ENCODE measurements at places on chromosomes 7 and 10. TPM values are rescaled to one million over a fixed set of nuclear protein-coding genes. Genes with fewer than 3 reads are reported as not detected.
A peak's percentile ranks its signal among the peaks of the same experiment; 100 is the strongest.

GRCh38 chr7:91496251-91496820 is 232.1 kb downstream of the FZD1 start:
- no peak for DNase-seq

TM9SF3 gene
- polyA plus RNA-seq = 76.8 TPM

GRCh38 chr7:36303202-36304098 is 86.2 kb upstream of the ANLN start:
- peak; percentile 75 for DNase-seq

DNA sequence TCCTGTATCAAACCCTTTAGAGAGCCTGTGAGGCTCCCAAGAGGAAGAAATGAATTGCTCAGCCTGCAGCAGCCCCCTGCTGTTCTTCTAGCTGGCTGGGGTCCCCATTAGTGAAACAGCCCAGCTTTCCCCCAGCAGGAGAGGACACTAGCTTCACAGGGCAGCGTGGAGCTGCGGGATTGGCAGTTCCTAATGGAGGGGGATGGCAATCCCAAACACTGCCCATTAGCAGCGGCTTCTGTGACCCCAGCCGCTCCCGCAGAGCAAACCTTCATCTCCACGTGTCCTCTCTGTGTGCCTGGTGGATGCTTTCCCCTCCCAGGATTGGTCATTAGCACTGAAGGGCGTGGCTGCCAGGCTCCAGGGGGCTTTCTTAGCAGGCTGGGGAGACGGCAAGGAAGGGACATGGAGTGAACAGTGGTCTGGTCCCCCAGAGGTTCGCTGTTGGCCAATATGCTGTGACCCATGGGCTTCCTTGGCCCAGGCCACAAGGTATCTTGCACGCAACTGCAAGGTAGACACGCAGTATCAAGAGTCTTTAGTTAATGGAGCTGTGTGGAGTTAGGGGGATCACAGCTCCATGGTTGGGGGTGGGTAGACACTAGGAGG is 322.5 kb upstream of the ZMIZ1 start:
- DNase-seq = no peak

DNA sequence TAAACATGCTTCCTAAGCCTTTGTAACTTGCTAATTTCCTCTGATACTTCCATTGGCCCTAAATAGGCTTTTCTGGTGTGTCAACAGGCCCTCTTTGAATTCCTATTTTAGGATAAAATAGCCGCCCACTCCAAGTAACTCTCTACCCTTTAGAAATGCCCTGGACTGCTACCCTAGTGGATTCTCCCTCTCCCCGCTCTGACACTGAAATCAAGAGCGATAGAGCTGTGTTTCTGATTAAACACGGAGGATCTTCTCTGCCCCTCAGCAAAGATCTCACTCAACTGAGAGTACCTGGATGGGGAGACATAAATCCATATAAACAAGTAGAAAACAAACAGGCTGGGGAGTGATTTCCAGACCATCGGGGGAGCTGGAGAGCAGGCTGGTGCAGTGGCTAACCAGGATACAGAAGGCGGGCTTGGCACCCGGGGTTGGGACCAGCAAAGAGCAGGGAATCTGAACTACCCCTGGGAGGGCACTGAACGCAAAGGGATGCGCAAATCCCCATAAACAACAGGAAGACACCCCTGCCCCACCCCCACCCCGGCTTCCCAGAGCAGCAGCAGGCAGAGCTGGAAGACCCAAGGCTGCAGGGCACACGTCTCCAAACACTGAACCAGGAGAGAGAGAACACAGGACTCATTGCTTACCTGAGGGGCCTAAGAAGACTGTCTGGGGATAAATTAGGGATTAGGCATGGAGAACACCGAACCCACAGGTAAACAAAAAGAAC is 2.5 kb downstream of the ASB13 start:
- no peak for DNase-seq

- DNase-seq = peak; percentile 74
These were observed 15.6 kb downstream of the LYZL1 start for GRCh38 chr10:29304264-29304994.

C10orf143 gene
- polyA plus RNA-seq = 3.1 TPM

- DNase-seq = no peak
These were observed 20.4 kb upstream of the PIK3AP1 start for GRCh38 chr10:96740579-96741281.

LIPM gene
- not detected for polyA plus RNA-seq

DNA sequence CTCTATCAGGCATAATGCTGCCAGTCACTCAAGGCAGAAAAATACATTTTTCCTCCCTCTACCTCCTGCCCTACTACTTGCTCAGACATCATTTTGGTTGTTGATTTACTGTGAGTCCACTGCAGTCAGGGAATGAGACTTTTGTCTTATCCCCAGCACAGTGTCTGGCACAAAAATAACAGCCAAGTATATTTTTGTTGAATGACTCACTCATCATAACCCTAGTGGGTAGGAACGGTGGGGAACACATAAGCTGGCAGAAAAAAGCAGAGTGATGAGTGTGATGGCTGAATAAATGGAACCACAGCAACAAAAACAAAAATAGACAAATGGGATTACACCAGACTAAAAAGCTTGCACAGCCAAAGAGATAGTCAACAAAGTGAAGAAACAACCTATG is 65.8 kb upstream of the LAMB4 start:
- DNase-seq = no peak

DNA sequence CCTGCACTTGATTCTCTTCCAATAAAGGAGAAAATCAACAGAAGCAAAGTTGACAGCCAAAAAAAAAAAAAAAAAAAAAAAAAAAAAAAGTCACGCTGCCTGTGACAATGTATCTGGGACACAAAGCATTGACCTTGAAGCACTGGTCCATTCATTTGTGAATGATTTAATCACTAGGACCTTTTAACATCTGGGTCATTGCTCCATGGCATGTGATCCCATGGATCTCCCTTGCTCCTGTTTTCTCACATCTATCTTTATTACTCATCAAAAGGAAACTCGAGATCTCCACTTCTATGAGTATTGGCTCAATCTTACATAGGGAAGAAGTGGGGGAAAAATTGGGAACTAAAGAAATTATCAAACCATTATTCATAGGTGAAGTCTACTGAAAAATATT is 89.6 kb upstream of the SMIM30 start:
- no peak for DNase-seq

DNA sequence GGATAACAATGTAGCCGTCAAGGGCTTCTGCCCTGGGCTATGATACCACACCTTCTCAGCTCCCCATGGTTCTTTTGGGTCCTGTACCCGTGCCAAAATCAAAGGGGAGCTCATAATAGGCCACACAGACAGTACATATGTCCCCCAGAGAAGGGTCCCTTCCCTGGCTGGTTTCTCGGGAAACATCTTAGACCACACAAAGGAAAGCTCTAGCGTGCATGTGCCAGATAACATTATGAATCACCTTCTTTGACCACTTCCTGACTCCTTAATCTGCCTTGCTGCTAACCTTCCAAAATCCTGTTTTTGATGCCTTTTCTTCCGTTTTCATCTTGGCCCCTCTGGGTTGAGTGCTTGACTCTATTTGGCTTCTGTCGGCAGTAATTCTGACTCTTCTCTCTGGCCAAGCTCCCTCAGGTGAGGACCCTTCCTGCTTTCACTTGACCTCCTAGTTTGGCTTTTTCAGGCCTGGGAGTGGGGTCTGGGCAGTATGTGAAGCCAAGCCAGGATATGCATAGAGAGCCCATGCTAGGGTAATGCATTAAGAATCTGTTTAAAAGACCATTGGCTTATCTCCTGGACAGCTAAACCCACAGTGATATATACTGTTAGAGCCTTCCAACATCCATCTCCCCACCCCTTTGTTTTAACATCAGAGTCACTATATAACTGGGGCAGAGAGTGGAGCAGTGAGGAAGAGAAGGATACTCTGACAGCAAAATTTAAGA is 84.8 kb downstream of the ANLN start:
- DNase-seq = no peak

XRCC2 gene
- 3.2 TPM for polyA plus RNA-seq

DNA sequence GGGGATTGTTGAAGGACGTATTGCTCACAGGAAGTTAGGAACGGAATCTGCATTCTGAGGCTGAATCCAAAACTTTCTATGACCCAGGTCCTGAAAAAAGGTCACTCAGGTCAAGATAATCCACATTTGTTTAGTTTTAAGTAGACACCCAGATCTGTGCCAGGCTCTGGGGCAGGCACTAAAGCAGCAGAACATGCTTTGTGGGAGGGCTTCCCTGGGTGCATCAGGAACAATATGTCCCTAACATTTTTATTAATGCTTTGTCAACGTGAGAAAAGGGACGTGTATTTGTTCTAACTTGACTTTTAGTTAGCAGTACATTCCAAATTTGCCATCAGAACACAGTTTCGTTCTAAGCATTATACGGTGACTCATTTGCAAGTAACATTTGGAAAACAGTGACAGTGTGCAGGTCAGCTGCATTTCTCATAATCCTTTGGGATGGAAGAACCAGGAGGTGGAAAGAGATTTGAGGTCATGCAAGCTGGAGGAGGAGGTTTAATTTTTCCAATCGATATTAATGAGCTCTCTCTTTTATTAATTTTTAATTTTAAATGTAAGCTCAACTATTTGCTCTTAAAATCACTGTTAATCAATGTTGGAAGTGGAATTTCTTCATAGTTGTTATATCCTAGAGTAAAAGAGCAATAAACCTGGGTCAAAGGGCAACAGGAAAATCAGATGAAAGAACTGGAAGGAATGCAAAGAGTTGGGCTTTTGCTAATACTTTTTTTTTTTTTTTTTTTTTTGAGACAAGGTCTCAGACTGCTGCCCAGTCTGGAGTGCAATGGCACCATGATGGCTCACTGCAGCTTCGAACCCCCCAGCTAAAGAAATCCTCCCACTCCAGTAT is 35.0 kb downstream of the TAS2R41 start:
- no peak for DNase-seq

PIK3CG gene
- polyA plus RNA-seq = 2.8 TPM

DNA sequence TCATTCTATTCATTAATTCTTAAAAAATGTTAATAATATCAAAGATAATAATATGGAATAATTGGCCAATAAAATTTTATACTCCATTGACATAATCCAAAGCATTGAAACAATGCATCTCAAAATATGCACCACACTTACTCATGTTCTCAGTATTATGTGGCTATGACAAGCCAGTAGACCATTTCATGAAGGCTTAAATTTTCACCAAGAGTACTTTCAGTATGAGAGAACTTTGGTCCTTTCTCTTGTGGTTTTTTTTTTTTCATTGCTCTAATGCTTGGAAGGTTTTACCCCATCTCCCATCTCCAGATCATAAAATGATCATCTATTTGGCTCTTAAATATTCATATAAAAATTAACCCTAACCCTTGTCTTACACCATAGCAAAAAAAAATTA is 45.5 kb upstream of the TMEM140 start:
- no peak for DNase-seq

DNA sequence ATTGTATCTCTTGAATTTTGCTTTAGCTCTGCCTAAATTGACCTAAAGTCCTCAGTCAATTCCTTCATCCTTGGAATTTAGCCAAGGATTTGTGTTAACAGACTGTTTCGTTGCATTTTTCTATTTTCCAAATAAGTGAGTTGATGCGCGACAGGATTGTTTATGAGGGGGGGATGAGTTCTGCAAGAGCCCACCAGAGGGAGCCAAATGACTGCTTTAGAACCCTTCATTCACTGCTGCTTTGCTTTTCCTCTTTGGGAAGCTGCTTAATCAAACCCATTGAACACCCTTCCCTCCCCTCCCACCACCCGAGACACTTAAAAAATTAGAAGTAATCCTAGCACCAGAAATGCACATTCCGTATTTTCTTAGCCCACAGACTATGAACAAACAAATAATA is 33.7 kb upstream of the PTF1A start:
- DNase-seq = peak; percentile 44

GRCh38 chr10:101323495-101323894 is 30.5 kb upstream of the BTRC start:
- no peak for DNase-seq

COPS6 gene
- polyA plus RNA-seq = 92.1 TPM

- DNase-seq = no peak
These were observed 76.3 kb downstream of the COL13A1 start for GRCh38 chr10:69878038-69878437.

GRCh38 chr7:66277492-66277891 is 72.4 kb downstream of the TPST1 start:
- no peak for DNase-seq

GPNMB gene
- polyA plus RNA-seq = 53.7 TPM

GRCh38 chr10:133405272-133405671 is 11.3 kb downstream of the MTG1 start:
- DNase-seq = no peak

- no peak for DNase-seq
These were observed 5.1 kb upstream of the LMOD2 start for GRCh38 chr7:123650595-123650994.

CCDC172 gene
- not detected for polyA plus RNA-seq

- DNase-seq = no peak
These were observed 276.9 kb downstream of the ZMYND11 start for GRCh38 chr10:412109-412508.

DNA sequence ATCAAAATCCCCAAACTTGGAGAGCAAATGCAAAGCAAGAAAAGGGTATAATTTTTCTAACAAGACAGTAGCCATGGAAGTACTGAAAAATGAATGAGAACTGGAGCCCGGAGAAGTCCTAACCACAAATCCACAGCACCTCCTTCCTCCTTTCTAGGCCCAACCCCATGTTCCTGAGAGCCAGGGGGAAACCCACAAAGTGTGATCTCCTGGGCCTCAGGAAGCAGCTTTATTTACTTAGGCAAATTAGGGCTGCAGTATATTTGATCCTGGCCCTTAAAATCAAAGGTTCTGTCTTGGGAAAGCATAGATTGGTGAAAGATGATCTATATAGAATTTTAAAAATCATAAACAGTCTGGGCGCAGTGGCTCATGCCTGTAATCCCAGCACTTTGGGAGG is 103.0 kb downstream of the DOCK4 start:
- DNase-seq = no peak

DNA sequence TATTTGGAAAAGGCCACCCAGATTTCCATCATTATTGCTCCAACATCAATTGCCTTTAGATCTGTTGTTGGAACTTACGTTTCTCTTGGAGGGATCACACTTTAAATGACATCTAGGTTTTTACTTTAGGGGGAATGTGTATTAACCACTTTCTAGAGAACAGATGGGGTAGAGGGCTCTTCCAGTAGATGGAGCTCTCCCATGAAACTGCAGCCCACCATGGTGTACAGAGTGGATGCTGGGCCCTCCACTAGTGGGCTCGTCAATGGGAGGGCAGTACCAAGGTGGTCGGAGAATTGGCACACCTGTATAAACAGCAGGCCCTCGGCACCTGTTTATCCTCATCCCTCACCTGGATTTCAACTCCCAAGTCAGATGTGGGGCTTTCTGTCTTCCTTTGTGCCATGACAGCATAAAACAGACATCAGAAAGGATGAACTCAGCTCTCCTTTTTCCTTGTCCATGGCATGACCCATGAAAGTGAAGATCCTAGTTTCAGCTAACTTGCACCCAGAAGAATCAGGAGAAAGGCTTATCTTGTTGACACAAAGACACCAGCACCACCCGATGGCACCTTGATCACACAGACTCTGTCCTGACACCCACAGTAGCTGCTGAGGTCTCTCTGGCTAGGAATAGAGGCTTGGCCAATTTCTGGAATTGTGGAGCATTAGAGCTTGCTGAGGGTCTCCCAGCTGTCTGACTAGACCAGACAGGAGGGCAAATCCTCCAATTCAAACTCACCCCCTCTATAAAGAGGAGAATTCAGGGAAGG is 150.5 kb downstream of the CYP26A1 start:
- no peak for DNase-seq

Data from hindlimb muscle (tissue), 1 donor.